ENCODE measurements at places on chromosomes 7 and 10.

GRCh38 chr10:50316695-50317648, 65.7 kb upstream of the ASAH2 start:
- DNase-seq: no peak

- no peak for DNase-seq
These were observed 74.1 kb downstream of the TACC2 start for GRCh38 chr10:122062831-122063674.

GRCh38 chr7:99252166-99252895, 20.3 kb upstream of the MYH16 start:
- DNase-seq: no peak

DNA sequence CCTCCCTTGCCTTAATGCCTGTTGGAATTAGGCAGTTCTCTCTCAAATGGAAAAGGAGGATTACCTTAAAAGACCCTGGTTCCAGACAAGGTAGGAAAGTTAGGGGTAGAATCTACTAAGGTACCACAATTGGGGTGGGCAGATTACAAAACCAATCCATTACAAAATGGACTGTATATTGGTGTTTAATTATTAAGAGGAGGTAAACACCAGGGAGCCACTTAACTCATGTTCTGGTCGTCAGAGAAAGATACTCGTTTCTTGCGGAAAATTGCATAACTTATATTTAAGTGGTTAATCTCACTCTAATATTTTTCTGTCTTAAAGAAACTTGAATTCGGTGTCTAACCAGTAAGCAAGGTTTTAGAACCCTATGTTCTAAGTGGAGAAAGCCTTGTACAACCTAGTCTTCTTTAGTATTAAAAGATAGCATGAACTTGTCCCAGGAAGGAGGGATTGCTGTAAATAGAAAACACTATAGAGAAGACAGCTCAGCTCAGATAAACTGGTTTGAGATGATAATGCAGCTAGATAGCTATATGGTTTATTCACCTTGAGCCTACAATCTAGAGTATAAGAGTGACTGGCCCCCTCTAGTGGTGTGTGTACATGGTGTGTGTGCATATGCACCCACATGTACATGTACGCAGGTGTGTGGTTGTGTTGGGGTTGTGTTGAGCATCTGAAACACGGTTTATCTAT, 58.0 kb upstream of the STRIP2 start:
- DNase-seq: peak; percentile 8

Data from immature natural killer cell (primary cell).